MV-4-11 (cell line): ENCODE measurements at places on chromosomes 12 and 14.

GRCh38 chr14:65169351-65169750 is 67.0 kb upstream of the MAX start:
- peak; percentile 51 for DNase-seq

DNA sequence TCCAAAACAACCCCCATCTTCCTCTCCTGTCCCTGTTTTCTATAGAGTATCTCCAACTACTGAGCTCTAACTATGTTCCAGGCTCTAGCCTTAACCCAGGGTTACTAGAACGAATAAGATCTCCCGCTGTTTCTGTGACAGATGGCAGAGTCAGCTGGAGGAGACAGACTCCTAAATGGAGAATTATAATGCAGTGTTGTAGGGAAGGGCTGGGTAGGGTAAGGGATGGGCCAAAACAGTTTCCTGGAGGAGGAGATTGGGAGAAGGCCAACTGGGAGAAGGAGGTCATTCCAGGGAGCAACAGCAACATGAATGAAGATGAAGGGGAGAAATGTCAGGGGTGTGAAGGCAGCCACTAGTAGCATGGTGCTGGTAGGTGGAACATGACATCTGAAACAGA is 73.4 kb upstream of the ANO4 start:
- DNase-seq = no peak

- DNase-seq = no peak
These were observed 72.4 kb downstream of the HECTD4 start for GRCh38 chr12:112309797-112310196.

DNA sequence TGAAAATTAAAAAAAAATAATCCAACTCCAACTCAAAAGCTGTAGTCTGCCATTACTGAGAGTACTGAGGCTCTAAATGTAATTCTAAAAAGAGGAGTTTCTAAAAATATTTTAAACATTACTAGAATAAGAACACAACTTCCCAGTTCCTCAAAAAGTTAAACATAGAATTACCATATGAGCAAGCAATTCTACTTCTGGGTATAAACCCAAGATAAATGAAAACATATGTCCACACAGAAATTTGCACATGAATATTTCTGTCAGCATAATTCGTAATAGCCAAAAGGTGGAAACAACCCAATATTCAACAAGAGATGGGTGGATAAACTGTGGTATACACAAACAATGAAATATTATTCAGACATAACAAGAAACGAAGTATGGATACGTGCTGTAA is 15.0 kb upstream of the NR2C1 start:
- DNase-seq = peak; percentile 62

DNA sequence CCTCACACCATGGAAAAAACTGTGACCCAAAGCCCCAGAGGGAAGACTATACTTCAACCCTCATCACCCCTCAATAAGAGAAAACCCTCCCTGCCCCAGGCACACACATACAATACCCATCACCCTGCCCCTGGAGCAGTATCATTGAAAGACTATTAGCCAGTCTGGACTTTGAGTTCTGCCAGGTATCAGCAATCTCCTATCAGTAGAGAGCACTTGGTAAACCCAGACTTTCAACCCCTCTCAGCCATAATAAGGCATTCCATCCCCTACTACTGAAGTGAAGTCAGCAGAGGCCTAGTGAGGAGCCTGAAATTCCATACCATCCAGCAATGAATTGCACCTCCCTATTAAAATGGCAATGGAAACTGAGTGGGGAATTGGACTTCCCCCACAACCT is 16.4 kb upstream of the PRKD1 start:
- DNase-seq = no peak

- no peak for DNase-seq
These were observed 13.3 kb upstream of the ANAPC5 start for GRCh38 chr12:121365416-121366062.

- DNase-seq = no peak
These were observed 111.0 kb downstream of the BBS10 start for GRCh38 chr12:76237086-76237701.
